ENCODE measurements at places on chromosomes 7 and 10.
A peak's percentile ranks its signal among the peaks of the same experiment; 100 is the strongest.

GRCh38 chr7:19101472-19101871, 16.0 kb downstream of the TWIST1 start:
- DNase-seq: no peak

- no peak for DNase-seq
Observed at GRCh38 chr10:105679781-105680180, 1038.7 kb downstream of the SORCS3 start.

- no peak for DNase-seq
Observed at GRCh38 chr7:70799841-70800405, 332.0 kb upstream of the GALNT17 start.

DNA sequence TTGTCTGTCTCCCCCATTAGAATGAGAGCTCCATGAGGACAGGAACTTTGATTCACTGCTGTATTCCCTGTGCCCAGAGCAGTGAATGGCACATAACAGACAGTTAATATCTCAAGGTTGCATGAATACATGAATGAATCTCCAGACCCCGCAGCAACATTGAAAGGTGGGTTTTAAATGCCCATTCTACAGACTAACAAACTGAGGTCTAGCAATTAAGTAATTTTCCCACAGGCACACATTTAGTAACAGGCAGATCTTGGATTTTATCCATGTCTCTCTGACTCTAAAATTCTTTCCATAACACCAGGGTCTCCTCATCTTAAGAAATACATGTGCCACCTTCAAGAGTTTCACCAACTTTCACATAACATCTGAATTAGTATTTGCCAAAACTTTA, 104.7 kb upstream of the ARID5B start:
- DNase-seq: no peak

DNA sequence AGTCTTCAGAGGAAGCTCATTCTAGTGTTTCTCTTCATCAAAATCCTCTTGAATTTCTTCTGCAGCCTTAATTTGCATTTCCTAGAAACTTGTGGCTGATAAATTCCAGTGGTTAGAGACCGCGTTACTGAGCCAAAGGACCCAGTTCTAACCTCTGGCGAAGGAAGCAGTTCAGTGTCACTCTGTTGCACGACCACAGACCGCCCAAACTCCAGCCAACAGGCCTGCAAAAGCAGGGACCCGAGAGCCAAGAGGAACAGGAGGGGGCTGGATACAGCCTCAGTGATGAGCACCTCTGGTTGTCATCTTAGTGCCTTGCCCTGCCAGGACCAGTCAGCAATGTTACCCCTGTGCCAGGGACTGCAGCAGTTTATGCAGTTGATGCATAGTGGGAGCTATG, 70.0 kb downstream of the AFAP1L2 start:
- DNase-seq: no peak

DNA sequence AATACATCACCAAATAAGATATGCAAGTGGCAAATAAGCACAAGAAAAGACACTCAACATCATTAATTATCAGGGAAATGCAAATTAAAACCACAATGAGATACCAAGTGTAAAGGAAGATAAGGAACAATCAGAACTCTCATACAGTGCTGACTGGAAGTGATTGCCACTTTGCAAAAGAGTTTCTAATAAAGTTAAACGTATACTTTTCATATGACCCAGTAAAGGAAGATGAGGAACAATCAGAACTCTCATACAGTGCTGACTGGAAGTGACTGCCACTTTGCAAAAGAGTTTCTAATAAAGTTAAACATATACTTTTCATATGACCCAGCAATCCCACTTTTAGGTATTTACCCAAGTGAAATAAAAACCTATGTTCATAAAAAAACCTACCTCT, 12.2 kb upstream of the JMJD1C start:
- no peak for DNase-seq

DNA sequence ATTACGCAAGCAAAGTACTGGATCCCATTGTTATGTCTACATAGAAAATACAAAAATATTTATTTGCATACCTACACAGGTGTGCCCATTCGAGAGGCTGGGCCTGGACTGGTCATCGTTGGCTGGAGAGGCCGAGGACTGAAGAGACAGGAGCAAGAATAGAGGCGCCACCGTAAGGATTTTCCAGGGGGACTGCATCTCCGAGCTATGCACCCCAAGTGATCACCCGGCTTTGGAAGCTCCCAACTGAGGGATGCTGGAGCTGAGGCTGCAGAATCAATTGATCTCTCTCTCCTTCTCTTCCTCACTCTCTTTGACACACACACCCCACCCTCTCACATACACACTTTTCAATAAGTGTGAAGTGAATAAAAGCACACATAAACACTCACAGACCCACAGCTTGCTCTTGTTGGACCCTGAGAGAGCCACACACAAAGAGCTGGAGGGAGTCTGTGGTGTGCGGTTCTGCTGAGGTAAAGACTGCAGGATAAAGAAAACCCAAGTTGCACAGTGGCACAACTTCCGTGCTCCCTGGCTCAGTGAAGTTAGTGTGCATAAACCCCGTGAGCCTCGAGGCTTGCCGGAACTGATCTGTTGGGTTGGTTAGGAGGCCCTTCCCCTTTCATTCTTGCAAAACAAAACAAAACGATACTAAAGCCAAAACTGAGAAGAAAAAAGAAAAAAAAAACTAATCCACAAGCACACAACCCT, at the start of gene AOAH:
Gene AOAH (minus strand): TSS at position 544 of the 714 bp plus-strand sequence. CDS start 346 bp downstream, at position 198.
- no peak for DNase-seq

- DNase-seq: no peak
Observed at GRCh38 chr10:60564475-60564874, 174.8 kb upstream of the ANK3 start.

GRCh38 chr7:23467806-23468525, 2.3 kb downstream of the IGF2BP3 start:
- DNase-seq: no peak

DNA sequence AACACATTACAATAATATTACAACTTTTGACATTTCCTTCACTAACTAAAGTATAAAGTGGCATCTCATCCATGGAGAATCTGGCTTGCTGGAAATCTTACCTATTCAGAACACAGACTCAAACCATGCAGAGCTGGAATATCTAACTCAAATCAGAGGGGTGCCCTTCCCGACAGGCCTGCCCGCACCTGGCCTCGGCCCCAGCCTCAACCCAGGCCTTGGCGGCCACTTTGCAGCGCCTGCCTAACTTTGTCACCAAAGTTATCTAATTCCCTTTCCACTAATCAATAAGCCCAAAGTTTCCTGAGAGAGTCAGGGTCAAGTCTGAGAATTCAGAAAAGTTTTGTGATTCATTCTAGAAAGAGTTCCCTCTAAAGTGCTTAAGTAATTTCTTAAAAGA, 212.9 kb downstream of the COBL start:
- DNase-seq: no peak

DNA sequence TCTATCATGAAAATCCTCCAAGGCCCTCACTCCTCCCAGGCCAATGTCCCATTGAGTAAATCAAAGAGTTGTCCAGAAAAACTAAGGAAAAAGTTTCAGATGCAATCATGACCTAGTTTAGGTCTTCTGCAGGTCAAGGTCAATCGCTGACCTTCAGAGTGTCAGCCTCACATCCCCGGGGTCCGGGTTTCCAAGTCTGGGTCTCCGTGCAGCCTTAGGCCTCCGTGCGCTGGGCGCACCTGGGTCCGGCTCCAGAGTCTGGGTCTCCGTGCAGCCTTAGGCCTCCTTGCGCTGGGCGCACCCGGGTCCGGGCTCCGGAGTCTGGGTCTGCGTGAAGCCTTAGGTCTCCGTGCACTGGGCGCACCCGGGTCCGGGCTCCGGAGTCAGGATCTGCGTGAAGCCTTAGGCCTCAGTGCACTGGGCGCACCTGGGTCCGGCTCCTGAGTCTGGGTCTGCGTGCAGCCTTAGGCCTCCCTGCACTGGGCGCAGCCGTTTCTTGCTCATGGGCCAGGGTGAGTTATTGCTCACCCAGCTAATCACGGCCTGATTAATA, 236.2 kb downstream of the TCERG1L start:
- no peak for DNase-seq

DNA sequence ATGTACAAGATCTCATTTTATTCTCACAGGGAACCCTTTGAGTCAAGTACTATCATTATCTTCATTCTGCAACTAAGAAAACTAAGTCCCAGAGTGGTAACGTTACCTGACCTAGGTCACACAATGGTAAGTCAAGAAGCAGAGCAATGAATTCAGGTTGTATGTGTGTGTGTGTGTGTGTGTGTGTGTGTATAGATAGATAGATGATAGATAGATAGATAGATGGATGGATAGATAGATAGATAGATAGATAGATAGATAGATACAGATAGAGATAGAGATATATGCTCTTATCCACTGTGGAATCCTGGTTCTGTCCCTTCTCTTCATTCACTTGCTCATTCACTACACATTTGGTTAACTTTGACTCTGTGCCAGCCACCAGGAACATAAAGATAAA, 29.8 kb downstream of the ASAH2 start:
- DNase-seq: no peak

- DNase-seq: peak; percentile 5
Observed at GRCh38 chr7:21256310-21256877, 171.5 kb upstream of the SP4 start.

GRCh38 chr7:121882731-121883130, 9.8 kb downstream of the PTPRZ1 start:
- no peak for DNase-seq

GRCh38 chr10:12670004-12670403, 320.7 kb downstream of the CAMK1D start:
- DNase-seq: no peak
